ENCODE measurements at places on chromosomes 13 and 19. TPM values are rescaled to one million over a fixed set of nuclear protein-coding genes. Genes with fewer than 3 reads are reported as not detected.

The GRIN2D gene
- 0.09 TPM for total RNA-seq

The CCDC70 gene
- not detected for total RNA-seq

The ZNF728 gene
- total RNA-seq = not detected

The CD22 gene
- 0.70 TPM for total RNA-seq

The KASH5 gene
- 0.23 TPM for total RNA-seq

The SLC7A9 gene
- total RNA-seq = 0.55 TPM

The SYCN gene
- total RNA-seq = not detected

The ATP8A2 gene
- 0.41 TPM for total RNA-seq

The ZSCAN4 gene
- not detected for total RNA-seq
